Esophagus squamous epithelium (tissue), 5 donors: ENCODE measurements at places on chromosomes 6 and 20.

DNA sequence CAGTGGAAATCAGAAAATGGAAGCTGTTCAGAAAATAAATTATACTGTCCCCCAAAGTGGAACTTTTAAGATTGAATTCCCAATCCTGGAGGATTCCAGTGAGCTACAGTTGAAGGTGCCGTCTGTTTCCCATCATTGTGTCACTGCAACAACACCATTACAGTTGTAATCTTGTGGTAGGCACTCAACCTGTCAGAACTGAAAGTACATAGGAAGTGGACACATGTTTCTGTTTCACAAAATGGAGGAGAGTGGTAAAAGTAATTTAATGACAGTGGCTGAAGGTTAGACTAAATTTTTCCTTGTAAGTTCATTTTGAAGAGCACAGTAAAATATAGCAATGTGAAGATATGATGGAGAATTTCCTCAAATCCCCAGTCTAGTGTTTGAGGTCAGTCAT lies 70.0 kb downstream of the CD109 start:
- no peak for DNase-seq

DNA sequence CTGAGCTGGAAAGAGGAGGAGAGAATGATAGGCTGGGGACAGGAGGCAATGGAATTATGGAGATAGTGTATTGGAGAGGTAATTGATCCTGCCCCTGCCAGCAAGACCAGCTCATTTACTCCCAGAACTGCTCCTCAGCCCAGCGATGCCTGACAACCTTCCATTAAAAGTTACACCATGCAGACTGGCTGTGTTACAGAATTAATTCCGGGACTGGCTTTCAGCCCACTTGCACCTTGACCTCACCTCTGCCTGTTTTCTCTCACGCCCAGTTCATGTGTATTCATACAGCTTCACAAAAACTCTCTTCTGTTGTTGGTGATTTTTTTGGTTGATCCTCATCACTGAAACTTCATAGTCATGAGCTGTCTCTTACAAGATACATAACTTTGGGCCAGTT lies 207.3 kb downstream of the PLCB1 start:
- DNase-seq, result no peak

DNA sequence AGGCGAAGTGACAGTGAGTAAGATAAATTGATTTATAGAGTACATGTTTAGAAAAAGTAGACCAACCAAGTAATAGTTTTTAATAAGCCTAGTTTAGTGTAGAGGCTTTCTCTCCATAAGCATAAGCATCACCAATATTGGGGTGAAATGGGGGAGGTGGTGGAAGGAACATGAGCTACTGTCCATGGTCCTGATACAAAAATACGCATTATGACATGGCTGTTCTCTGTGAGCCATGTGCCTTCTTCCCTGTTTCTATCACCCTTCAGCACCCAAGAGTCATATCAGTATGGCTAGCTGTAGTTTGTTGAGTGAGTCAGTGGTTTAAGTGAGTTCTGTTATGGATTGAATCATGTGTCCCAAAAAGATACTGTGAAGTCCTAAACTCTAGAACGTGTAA lies 150.8 kb downstream of the EDN1 start:
- DNase-seq, result no peak

GRCh38 chr6:1730882-1731281 lies 121.2 kb downstream of the FOXC1 start:
- no peak for DNase-seq

DNA sequence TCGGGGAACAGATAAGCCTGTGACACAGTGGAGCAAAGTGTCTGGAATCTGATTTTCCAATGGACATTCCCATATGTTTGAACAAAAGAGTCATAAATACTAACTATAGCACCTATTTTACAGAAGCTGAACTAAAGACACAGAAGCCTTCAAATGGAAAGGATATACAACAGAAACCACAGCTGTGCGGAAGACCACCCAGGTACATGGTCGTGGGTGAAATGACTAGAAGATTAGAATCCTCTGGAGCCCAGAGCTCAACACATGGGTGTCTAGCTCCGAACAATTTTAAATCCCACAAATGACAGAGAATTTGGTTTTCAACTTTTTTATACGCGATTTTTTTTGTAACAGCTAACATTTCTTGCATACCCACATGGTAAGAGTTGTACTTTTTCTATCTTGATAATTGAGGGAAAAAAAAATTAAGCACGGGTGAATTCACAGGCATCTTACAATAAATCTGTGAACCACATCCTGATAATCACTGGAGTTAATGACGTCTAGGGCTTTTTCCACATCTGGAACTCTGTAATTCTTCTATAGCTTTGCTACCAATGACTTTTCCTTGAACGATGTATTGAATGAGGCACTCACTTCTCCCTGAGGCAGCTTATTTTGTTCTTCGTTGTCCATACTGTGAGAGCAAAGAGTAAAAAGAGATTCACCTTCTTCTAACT lies 271.1 kb upstream of the AGPAT4 start:
- no peak for DNase-seq

DNA sequence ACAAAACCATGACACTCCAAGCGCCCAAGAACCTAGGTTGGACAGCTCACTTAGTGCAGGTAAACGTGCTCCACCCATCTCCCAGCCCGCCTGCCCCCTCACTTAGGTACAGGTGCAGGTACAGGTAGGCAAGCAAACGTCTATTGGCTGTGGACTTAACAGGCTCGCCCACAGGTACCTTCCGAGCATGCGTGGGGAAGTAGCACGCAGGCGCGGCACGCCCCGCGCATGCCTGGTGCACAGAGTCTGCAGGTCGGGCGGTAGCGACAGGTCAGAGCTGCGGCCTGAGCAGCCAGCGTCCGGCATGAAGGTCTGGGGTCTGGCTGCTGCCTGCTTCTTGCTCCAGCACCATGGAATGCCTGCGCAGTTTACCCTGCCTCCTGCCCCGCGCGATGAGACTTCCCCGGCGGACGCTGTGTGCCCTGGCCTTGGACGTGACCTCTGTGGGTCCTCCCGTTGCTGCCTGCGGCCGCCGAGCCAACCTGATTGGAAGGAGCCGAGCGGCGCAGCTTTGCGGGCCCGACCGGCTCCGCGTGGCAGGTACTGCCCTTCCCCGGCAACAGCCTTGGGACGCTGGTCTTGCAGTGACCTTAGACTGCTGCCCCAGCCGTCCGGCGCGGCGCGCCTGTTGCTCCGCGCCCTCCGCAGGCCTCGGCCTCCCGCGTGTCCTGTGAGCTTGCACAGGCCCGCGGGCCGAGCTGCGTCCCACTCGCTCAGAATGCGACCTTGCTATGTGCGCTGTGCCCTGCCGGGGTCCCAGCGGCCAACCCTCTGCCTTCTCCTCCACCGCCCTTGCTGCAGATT lies at the start of gene MRS2:
Gene MRS2, plus strand, starts transcription at position 240 of the 804 bp plus-strand sequence. Its CDS starts 111 bp downstream, at position 351.
- DNase-seq, result peak; percentile 28

DNA sequence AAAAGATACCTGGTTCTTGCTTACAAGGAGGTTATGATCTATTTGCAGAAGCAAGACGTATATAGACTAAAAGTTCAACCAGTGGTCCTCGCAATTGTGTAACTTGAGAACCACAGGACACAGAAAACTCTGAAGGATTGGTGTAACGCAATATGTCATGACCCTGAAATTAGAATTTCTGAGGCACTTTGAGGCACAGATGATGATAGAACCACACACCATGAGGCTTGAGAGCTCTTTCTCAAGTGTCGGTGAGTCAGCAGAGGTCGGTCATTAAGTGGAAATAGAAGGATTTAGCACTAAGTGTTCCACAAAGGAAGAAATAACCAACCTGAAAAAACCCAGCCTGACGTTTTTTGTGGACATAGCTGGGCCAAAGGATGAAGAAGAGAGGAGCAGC lies 15.3 kb upstream of the CCN2 start:
- no peak for DNase-seq

- no peak for DNase-seq
Measured at GRCh38 chr20:37471741-37472235, 49.3 kb upstream of the NNAT start.

DNA sequence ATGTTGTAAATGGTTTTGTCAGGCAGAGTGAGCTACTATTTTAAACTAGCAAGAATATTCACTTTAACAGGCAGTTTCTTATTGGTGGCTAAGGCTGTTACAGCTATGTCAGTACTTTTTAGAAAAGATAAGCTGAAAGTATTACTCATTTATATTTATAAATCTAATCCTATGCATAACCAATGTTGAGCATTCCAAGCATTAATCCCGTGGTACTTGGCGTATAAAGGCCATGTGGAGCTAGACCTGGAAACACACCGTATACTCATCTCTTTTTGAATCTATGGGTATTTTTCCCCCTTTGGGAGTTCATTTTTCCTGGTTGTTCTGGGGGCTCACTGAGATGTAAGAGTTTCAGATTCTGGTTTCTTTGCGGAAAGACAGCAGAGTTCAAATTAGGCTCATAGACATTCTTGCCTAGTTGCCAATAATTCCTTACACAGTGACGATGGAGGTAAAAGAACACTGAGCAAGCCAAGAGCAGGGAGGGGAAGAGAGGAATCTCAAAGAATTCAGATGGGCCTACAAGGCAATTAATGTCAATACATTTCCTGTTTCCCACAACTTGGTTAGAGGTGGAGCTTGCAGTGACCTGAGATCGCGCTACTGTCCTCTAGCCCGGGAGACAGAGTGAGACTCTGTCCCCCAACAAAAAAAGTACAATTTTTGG lies 211.5 kb downstream of the SOX4 start:
- DNase-seq, result no peak

DNA sequence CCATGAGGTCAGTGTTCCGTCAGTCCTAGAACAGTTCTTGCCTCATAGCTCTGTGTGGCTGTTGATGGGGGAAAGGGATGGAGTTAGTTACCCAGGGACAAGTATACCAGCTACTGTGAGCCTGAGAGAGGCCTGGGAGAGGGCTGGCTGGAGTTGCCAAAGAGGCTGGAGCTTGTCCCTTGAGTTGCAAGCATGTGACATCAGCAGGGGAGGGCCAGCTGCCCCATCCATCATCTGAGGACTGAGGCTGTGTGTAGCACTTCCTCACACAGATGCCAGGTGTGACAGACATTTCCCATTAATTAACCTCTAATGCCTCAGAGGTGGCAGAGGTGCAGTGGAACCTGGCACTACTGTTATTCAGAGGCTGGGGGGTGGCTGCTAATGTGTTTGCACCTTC lies 131.6 kb downstream of the PHACTR3 start:
- no peak for DNase-seq

GRCh38 chr6:17061097-17061496 lies 40.8 kb upstream of the STMND1 start:
- DNase-seq, result no peak

GRCh38 chr6:134990262-134990661 lies 40.4 kb upstream of the ALDH8A1 start:
- DNase-seq, result no peak

DNA sequence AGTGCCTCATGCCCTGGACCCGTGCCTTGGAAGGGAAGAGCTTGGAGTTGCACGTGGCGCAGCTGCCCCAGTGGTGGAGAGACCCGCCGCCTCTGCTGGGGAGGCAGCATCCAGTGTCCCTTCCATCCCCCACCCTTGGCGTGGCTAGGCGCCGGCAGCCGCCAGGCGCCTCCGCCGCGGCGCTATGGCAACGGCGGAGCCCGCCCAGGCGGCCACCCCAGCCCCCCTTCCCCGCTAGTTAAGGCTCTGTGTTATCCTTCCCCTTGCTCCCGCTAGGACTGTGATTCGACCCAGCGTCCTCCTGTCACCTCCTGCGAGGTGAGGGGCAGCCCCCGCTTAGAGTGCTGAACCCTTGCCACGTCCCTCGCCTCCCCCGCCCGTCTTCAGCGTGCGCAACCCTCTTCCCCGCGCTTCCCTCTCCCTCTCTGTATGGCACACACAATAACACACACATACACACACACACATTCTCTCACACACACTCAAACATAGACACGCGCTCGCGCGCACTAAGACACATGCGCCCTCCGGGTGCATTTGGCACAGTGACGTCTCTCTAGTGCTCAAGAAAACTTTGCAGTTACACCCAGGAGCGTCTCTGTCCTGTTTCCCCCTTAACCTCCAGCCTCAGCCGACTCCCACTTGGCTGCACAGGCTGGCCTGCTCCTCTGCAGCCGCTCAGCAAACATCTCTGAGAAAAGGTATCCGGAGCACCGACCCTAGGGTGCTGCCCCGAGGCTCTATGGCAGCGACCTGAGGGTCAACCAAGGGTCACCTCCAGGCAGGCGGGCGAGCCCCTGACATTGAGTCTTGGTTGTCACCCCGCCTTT lies 8.5 kb downstream of the GRIK2 start:
- no peak for DNase-seq

GRCh38 chr6:40252531-40253258 lies 318.4 kb upstream of the MOCS1 start:
- DNase-seq, result no peak

DNA sequence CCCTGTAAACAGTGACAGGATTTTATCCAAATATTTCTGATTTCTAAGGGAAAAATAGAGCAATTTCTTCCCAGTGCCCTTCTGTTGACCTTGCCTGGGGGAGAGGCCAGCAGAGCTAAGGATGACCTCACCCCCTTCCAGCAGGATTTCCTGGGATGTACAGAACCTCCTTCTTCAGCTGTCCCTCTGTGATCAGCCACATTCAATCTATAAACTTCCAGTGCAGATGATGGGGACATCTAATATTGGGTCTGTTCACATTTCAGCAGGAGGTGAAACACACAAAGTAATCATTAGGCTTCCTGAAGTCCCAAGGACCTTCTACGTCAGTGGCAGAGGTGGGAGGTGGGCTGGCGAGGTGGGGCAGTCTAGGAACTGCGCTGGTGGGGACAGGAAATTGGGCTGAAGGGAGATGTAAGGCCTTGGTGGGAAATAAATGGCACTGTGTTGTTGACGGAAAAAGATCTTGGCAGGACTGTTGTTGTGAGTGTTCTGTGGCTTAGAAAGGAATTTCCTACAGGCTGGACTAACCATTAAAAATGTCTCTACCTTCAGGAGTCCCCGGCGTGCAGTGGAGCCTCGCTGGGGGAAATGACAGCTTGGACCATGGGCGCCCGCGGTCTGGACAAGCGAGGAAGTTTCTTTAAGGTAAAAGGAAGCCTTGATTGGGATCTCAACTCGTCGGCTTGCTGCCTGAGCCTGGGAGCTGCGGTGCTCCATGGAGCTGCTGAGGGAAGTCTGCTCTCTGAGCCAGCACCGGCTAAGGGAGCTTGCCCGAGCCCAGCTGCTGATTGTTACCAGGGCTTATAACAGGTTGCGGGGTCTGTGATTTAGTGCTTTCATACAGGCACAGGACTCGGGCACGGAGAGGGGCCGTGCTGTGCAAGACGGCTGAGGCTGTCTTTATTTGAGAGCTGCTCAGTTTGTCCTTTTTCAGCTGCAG lies 127.9 kb upstream of the NAA20 start:
- DNase-seq, result no peak

GRCh38 chr6:148358196-148358785 lies 15.7 kb downstream of the SASH1 start:
- no peak for DNase-seq

GRCh38 chr6:60952500-60952899 lies 1333.5 kb downstream of the KHDRBS2 start:
- DNase-seq, result no peak

- DNase-seq, result no peak
Measured at GRCh38 chr20:31723069-31723318, 326 bp upstream of the BCL2L1 start.

- no peak for DNase-seq
Measured at GRCh38 chr20:48849299-48849698, 21.5 kb upstream of the PREX1 start.
